Suprapubic skin (tissue), 4 donors: ENCODE measurements at places on chromosomes 4 and X. TPM values are rescaled to one million over a fixed set of nuclear protein-coding genes. Genes with fewer than 3 reads are reported as not detected.

POU3F4 gene
- total RNA-seq, result not detected

- DNase-seq, result no peak
These were observed 54.1 kb downstream of the ANK2 start for GRCh38 chr4:113103556-113103955.

DNA sequence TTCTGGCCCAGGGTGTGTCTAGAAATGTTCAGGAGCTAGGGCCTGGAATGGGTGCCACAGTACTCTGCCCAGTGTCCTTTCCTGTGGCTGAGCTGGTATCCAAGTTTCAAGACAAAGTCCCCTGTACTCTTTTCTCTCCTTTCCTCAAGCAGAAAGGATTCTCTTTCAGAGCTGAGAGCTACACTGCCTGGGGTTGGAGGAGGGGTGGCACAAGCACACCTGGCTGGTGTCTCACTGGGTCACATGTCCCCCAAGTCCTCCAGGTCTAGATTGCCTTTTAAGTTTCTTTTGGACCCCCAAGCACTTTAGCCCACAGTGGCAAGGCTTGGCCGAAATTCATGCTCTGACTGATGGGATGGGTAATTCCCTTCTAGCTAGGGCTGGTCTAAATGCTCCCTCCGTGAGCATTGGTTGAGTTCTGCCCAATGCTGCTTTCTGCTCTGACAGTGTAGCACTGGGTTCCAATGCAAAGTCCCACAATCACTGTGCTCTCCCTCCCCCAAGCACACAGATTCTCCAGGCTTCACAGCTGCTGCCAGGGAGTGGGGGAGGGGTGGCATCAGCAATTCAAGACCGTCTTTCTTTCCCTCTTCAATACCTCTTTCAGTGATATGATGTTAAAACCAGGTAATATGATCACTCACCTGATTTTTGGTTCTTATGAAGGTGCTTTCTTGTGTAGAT lies 47.8 kb downstream of the BEX3 start:
- no peak for DNase-seq

DNA sequence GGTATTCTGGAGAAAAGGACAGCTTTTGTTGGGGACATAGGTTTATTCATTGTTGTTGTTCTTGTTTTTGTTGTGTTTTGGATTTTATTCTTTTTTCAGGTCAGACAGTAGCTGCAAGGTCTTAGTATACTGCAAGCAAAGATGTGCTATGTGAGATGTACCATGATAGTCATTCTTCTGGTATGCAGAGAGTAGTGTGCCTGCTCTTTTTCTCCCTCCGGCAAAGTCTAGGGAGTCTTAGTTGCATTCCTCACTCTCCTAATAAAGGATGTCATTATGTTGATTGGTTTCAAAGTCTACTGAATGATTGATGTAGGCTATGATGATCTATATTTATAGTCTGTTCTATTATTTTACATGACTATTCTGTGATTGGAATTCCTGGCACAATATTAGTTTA lies 119.9 kb upstream of the POF1B start:
- no peak for DNase-seq

DNA sequence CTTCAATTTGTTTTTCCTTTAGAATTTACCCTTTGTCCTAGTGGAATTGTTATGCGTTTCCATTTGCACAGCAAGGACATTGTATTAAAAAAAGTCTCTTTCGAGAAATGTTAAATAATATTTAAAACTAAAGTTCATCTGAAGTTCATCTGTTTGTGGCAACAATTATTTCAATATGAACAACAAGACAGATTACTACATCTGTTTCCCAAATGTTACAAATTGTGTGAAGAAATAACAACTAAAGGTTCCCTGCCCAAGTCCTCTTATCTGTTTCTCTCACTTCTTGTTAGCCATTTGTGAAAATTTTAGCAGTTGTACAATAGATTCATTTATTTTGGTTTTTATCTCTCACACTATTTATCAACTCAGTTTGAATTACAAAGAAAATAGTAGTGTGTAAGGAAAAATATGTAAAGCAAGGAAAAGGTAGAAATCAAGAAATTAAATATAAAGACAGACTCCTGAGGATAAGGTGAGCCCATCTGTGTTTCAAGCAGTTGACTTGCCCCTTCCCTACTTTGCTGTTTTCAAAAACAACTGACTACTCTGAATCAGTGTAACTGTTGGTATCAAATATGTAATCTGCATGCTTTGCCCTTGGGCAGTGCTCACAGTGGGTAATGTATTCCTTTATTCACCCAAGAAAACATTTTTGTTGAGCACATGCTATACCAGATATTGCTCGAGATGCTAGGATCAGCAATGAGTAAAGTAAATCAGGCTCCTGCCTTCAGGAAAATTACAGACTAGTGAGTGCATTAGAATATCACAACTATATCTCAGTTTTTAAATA lies 118.9 kb upstream of the PCDH7 start:
- no peak for DNase-seq

- no peak for DNase-seq
These were observed 11.8 kb downstream of the TMEM31 start for GRCh38 chrX:103722505-103722904.

DNA sequence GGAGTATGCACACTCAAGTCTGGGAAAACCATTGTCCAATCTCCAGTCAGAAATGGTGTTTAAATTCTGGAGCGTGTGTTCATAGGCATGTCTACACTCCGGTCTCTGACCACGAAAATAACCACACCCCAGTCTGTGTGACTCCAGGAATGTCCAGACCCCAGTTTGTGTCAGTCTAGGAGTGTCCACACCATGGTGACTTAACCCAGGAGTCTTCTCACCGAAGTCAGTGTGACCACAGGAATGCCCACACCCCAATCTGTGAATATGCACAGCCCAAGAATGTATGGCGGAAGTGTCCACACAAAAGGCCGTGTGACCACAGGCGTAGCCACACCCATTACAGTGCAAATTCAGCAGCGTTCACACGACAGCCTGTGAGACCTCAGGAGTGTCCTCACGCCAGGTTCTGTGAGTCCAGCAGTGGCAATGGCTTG lies 11.4 kb downstream of the FTSJ1 start:
- DNase-seq, result no peak

DNA sequence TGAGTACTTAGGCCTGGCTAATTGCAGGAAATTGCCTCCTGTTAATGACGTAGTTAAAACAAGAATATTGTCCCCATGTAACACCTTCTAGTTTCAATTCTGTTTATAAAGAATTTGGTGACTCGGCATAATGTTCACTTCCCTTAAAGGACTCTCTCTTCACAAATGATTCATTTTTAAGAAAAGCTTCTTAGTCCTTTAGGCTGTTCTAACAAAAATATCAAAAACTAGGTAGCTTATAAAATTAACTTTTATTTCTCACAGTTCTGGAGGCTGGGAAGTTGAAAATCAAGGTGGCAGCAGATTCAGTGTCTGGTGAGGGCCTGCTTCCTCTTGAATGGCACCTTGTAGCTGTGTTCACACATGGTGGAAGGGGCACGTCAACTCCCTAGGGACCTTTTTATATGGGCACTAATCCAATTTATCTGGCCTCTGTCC lies 23.8 kb downstream of the COL25A1 start:
- no peak for DNase-seq

GRCh38 chr4:68176500-68176899 lies 46.8 kb upstream of the TMPRSS11F start:
- no peak for DNase-seq
